Large intestine (tissue), 12 donors: ENCODE measurements at places on chromosomes 6 and 20.
A peak's percentile ranks its signal among the peaks of the same experiment; 100 is the strongest.

- DNase-seq, result no peak
These were observed 99.4 kb downstream of the MYB start for GRCh38 chr6:135280375-135281136.

GRCh38 chr6:26155061-26155930, 68.1 kb downstream of the HFE start:
- DNase-seq, result no peak

DNA sequence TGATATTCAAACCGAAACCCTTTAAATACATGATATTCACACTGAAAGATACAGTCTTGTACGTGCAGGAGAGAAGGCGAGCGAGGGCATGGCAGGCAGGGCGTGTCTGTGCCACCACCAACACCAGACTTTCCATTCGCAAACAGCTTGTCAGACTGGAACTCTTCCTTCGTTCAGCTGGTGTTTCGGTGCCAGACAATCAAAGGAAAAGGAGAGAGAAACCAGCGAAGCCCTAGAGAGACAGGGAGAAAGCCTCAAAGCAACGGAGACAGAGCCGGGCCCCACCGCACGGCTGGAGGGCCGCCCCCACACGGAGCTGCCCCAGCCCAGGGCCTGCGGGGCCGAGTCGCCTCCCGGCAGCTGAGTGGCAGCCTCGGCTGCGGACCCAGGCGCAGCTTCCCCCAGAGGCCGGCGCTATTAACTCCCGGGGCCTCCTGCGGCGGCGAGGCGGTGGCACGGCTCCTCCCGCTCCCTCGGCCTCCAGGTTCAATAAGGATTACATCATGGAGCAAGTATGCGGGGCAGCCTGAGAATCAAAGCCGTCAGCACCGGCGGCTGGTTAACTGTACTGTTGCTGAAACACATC, 32.1 kb upstream of the NR2E1 start:
- DNase-seq, result peak; percentile 92

- DNase-seq, result peak; percentile 42
These were observed 90.9 kb downstream of the GJA10 start for GRCh38 chr6:89984926-89985750.

DNA sequence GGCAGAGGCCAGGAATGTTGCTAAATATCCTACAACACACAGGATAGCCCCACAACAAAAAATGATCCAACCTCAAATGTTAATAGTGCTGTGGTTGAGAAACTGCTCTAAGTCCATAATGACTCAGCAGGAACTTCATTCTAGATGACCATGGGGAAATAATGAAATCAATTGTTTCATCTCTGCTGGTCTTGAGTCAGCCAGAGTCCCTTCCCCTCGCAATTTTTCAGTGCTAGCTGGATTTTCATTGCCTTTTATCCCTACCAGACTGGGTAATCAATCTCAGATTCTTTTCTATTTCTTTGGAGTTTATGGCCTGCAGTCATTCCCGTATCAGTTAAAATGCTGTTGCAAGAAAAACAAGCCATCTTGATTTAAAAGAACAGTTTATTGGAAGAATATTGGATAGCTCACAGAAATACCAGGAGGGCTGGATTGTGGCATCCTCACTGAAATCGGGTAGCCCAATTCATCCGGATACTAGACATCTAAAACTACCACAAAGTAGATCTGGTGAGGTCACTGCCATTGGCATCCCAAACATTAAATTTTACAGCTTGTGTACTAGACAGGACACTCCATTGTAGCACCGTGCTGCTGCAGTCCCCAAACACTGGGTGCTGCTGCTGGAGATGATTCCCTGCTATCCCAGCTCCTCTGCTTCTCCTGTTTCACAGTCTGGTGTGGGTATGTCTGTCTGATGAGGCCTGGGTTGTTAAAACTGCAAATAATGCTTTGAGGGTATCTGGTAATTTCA, 30.3 kb upstream of the POPDC3 start:
- no peak for DNase-seq

- no peak for DNase-seq
These were observed 27.0 kb downstream of the EDEM2 start for GRCh38 chr20:35120012-35120701.

DNA sequence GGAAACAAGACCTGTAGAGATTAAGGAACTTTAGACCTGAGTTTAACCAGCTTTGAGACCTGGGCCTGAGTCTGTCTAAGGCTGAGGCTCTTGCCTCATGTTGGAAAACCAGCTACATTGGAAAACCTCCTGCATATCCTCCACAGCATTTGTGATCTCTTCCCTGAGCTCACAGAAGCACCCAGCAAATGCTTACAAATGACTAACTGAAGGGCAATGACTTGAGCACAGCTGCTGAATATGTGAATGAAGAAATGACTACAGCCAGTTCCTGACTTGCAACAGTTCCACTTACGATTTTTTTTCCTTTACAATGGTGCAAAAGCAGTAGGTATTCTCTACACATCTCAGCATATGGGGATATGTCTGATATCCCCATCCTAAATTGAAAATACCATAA, 112.4 kb upstream of the RREB1 start:
- no peak for DNase-seq

- peak; percentile 29 for DNase-seq
These were observed 3.9 kb upstream of the PHF20 start for GRCh38 chr20:35767683-35768481.

DNA sequence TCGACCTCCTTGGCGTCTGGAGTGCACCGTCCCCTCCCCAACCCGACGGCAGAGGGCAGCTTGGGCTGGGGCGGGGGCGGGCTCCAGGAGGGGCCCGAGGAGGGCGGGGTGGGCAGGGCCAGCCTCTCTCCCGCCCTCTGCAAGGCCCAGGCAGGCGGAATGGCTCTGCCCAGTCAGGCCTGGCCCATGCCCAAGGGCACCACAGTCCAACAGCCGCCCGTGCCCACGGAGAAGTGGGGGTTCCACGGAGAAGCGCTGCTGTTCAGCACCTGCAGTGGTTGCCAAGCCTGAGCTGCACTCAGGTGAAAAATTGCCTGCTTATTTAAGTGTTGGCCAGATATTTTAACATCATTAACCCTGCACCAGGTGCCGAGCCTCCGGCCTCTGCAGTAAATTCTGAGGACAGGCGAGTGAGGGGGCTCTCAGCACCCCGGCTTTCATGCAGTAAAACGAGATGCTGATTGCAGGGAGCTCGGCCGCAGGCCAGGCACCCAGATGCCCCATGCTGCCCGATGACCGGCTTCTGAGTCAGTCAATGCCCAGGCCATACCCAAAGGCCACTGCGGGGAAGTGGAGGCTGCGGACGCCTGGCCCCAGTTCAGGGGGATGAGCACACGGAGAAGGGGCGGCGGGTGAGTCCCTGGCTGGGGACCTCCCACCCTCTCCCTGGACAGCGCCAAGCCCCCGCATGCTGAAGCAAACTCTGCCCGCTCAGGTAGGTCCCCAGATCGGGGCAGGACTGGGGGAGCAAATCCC, at the start of gene SRMS:
TSS of gene SRMS (minus strand) at position 25 of the 756 bp plus-strand sequence. CDS start 286 bp downstream, outside the sequence.
- DNase-seq, result no peak

- DNase-seq, result no peak
These were observed 148.1 kb upstream of the TCF21 start for GRCh38 chr6:133740816-133741215.

DNA sequence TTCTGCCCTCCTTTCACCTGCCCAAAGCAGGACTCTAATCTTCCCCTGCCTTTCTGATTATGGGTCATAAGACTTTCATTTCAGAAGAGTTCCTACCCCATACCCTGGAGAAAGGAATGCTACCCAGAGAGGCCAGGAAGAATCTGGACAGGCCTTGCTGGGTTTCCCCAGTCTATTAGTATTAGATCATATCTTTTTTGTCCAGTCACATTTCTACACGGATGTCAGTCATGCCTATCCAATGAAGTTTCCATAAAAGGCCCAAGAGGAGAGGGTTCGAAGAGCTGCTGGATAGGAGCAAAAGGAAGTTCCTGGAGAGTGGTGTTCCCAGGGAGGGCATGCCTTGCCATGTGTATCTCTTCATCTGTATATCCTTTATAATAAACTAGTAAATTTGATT, 3.2 kb downstream of the POLH start:
- no peak for DNase-seq

DNA sequence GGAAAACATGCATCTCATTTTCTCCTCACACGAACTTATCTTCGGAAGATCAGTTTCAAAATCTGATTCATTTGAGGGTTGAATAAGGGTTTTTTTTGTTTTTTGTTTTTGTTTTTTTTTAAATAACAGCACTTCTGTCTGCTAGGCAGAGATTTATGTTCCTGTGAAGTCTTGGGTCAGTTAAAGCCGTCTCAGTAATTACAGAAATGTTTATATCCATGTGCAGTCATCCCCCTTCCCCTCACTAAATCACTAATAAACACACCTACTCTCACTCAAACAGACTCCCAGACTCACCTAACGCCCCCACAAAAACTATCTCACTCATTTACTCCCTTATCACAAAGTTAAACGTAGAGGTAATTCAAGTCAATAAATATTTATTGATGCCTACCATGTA, 214.2 kb upstream of the SUPT3H start:
- no peak for DNase-seq

- DNase-seq, result no peak
These were observed 521 bp downstream of the CDK5RAP1 start for GRCh38 chr20:33400812-33401183.
